ENCODE measurements at places on chromosomes 12 and 14.

- DNase-seq = no peak
Observed at GRCh38 chr12:72957454-72957853, 685.3 kb downstream of the TRHDE start.

- DNase-seq = no peak
Observed at GRCh38 chr12:70645494-70646317, 8.5 kb upstream of the PTPRB start.

DNA sequence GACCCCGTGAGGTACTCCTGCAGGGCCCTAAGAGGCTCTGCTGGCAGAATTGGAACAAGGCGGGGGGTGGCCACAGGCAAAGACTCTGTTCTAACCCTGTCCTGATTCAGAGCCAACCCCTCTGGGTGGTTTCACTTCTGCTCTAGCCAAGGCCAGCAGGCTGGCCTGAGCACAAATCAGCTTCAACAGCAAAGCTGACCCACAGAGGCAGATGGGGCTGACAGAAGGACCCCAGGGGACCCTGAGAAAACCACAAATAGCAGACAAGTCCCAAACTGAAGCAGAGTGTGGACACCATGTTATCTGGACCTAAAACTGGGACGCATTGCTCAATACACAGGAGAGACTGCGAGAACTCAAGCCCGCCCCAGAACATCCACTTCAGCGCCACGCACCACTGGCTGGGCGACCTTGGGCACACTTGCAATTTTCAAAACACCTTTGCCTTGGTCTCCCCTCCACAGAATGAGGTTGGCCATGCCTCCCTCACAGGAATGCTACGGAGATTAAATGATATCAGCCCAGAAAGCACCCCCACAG is 76.4 kb upstream of the DICER1 start:
- no peak for DNase-seq

DNA sequence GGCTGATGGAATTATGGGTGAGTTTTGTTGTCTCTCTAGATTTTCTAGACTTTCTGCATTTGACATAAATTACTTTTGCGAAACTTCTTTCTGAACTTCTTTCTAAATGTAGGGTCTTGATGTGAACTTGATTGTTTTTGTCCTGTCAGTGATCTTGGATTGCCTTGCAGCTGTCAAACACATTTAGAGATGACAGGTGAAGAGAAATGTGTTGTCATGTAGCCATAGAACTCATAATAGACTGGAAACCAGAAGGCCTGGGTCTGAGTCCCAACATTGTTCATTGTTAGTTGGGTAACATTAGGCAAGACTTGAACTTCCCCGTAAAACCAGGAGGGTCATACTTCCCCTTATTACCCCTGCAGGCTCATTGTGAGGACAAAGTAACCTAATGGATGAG is 109.0 kb downstream of the LRIG3 start:
- no peak for DNase-seq

GRCh38 chr14:39023939-39024871 is 78.8 kb downstream of the SEC23A start:
- DNase-seq = no peak

GRCh38 chr14:30673071-30673470 is 51.0 kb downstream of the SCFD1 start:
- DNase-seq = no peak

DNA sequence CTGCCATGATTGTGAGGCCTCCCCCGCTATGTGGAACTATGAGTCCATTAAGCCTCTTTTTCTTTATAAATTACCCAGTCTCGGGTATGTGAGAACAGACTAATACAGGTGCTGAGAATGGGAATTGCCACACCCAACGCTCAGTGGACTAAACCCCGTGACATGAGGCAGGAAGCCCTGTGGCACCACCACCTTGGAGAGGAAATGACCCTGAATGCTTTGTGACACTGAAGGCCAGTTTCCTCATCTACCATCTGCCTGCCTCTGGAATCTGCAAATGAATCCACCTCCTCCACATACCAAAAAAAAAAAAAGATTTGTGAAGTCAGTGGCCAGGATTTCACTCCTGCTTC is 41.6 kb downstream of the NT5DC3 start:
- DNase-seq = no peak

DNA sequence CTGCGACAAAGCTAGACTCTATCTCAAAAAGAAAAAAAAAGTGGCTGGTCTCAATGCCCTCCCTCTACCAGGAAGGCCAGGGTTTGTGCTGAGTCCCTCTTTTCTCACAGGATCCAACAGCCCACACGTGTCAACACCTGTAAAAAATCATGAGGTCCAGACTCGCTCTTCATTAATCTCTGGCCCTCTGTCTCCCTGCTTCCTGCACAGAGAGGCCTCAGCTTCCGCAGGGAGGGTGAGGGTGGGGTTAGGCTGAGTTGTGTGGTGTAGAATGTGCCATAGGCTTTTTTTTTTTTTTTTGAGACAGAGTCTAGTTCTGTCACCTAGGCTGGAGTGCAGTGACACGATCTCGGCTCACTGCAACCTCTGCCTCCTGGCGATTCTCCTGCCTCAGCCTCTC is 6.1 kb downstream of the CFAP73 start:
- DNase-seq = no peak

DNA sequence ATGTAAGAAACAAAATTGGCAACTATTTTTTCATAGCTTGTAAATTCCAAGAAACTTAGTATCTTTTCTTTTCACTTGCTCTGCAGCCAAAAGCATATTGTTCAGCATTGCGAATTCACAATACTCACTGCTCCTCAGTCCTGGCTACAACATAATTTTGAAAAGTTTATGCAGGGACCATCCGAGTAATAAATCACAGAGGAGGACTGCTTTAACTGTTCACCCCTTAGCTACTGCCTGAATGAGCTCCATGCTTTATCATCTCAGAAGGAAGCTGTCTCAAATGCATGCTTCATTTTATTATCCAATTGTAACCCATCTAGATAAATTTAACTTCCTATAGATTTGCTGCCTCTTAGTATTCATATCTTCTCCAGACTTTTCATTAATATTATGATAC is 827.8 kb downstream of the DIO2 start:
- no peak for DNase-seq

GRCh38 chr12:111812881-111813741 is 28.9 kb upstream of the MAPKAPK5 start:
- peak; percentile 74 for DNase-seq

DNA sequence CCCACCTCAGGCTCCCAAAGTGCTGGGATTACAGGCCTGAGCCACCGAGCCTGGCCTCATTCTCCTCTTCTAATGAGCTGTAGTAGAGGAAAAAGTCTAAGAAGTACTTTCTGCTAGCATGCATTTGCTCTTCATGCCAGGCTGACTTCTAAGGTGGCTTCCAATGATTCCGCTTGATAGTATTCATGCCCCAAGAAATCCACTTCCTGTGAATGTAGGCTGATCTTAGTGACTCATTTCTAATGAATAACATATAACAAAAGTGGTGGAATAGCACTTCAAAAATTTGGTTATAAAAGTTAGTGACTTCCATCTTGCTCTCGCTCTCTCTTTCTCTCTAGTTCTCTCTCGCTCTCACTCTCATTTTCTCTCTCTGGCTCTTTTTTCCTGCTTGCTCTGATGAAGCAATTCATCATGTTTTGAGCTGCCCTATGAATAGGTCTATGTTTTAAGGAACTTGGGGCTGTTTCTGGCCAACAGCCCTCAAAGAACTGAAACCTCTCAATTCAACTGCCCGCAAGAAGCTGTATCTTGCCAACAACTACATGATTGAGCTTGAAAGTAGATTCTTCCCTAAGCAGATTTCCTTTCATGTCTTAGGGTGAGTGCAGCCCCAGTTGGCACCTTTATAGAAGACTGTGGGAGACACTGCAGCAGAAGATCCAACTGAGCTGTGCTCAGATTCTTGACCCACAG is 282.9 kb downstream of the RMST start:
- no peak for DNase-seq

- DNase-seq = no peak
Observed at GRCh38 chr12:99152337-99152736, 495.2 kb upstream of the GARIN6 start.

GRCh38 chr14:77761205-77761931 is 412 bp upstream of the SNW1 start:
- peak; percentile 36 for DNase-seq

DNA sequence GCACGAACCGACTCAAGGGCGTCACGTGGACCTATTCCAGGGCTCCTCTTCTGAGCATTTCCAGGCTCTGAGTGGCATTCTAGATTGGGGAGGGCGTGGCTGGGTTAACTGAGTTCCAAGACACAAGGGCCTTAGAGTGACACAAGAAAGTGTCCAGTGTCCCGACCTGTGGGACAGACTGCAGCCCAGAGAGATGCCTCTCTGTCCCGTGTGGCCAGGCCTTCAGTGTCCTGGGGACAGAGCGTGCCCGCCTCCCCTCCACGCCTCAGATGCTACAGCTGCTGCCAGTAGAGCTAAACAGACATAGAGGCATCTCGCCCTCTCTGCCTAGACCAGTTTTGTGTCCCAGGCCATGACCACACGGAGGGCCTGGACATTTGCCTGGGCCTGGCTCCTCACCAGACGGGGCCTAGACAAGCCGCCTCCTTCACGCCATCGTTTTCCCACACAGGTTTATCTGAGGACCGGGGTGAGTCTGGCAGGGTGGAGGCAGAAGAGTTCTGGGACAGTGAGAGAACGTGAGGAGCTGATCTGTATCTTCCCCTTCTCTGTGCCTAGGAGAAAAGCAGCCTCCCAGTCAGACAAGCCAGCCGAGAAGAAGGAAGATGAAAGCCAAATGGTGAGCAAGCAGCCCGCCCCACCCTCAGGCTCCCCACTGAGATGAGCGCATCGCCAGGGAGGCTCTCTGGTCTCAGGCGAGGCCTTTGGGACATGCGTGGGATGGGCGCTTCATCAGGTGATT is 27.1 kb downstream of the DEGS2 start:
- DNase-seq = no peak

GRCh38 chr12:46374310-46374709 is 1.7 kb upstream of the SLC38A2 start:
- DNase-seq = no peak

DNA sequence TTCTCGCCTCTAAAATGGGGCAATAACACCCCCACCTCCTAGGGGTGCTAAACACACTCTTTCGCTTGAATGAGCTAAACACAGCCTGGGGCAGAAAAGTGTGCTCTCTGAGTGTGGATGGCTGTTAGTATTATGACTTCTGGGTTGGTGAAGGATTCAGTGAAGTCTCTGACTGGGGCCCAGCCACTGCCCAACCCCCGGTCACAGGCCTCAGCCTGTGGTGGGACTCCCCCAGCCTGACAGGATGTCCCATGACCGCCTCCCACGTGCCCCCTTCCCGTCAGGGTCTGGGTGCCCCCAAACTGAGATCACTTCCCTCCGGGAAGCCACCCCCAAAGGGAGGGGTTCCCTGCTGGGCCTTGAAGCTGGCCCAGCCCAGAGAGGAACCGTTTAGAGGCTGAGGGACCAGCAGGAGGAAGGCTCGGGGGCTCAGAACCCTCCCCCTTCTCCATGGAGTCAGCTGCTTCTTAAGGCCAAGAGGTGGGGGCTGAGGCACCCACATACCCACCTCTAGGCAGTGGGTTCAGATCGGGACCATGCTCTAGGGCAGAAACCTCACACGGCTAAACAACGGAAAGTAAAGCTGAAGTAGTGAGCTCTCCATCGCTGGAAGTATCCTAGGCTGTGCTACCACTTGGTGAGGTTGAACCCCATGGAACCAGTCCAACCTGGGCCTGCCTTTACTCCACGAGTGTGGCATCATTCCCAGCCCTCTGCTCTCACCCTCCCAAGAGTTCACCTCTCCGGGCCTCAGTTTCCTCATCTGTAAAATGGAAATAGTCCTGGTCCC is 13.8 kb downstream of the DTX1 start:
- no peak for DNase-seq

DNA sequence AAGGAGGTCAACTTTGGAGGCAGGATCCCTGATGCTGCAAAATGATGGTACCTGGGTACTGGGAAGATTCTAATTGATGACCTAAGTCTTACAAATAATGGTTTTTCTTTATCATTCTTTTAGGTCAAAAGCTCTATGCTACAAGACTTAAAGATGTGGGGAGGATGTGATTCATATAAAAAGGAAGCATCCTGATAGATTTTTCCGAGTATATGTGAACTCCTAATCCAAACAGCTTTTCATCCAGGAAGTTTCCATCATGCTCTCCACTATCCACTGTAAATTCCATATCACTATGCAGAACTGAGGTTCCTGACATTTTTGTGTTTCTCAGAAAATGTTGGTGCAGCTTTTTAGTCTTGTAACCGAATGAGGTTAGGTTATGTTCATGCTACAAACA is 293.2 kb downstream of the PAWR start:
- DNase-seq = no peak

GRCh38 chr12:132335179-132335756 is 5.9 kb upstream of the GALNT9 start:
- no peak for DNase-seq

DNA sequence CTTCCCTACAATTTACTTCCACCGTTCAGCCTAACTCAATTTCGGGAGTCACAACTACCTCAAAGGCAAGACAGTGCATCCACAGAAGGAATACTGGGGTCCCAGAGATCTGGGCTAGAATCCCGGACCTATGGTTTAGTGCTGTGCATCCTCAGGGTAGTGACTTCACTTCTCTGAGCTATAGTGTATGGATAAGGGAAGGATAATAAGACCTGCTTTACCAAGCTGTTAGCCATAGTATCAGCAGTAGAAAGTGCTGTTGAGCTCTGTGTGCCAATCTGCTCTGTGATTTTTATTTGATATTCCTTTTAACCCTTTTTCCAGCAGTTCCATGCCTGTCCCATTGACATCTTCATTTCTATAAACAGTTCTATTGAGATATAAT is 1044.3 kb downstream of the BCL11B start:
- DNase-seq = no peak

DNA sequence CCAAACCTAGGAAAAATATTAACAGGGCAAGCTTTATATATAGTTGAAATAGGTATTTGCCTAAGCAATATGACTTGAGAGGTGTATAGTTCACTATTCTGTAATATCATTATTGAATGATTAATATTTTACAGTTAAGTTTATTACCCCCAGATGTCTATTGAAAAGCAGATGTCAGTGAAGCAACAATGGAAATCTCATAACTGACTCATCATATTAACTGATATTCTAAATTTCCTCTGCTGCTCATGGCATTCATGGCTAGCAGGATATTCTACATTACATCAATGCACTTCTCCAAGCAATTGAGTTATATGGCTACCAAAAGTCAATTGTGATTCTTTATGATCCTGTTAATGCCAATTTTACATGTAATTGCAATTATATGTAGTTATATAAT is 9.7 kb upstream of the MAGOHB start:
- no peak for DNase-seq

DNA sequence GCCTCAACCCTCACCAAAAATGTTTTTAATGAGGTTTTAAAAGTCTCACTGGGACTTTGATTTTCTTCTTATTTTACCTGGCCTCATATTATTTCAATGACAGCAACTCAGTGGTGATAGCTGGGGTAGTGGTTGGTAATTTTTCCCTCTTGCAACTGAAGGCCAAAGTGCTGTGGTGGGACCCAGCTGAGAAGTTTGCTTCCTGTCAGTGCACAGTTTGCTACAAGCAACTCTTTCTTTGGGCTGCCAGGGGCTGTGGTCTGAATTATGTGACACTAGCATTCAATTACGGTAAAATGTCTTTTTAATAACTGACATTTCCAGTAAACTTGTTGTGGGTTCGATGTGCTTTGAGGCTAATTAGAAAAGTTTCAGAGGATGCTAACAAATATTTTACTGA is 65.3 kb downstream of the IFNG start:
- DNase-seq = no peak
